Stimulated activated CD8-positive, alpha-beta memory T cell treated with anti-CD3 and anti-CD28 coated beads, Interleukin-15, amount 100 ng/mL, for 48 hours (primary cell): ENCODE measurements at places on chromosomes 6 and 20.

DNA sequence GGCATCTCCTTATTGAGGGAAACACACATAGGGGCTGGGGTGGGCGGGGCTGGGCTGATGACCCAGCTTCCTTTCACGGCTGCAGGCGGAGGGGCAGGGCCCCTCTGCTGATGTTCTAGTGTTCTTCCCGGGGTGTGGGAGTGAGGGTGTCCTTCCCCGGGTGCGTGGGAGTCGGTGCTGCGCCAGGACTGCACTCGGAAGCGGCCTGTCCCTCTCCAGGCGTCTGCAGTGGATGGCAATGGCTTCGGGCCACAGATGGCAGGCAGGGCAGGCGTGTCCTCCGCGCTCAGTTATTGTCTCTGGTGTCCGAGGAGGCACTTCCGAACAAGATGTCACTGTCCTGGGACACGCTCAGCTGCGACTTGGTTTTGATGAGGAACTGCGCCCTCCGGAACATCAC, 19.2 kb downstream of the KCNG1 start:
- DNase-seq = no peak

DNA sequence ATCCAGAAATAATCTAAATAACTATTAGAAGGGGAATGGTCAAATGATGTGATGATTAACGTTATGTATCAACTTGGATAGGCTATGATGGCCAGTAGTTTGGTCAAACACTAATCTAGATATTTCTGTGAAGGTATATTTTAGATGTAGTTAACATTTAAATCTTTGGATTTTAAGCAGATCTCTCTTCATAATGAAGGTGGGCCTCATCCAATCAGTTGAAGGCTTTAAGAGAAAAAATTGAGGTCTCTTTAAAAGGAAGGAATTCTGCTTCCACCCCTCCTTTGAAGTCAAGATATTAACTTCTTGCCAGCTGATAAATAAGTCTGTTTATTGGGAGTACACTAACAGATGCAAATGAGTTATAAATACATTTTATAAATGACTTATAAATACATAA, 760.0 kb upstream of the SLC35B3 start:
- DNase-seq = no peak

DNA sequence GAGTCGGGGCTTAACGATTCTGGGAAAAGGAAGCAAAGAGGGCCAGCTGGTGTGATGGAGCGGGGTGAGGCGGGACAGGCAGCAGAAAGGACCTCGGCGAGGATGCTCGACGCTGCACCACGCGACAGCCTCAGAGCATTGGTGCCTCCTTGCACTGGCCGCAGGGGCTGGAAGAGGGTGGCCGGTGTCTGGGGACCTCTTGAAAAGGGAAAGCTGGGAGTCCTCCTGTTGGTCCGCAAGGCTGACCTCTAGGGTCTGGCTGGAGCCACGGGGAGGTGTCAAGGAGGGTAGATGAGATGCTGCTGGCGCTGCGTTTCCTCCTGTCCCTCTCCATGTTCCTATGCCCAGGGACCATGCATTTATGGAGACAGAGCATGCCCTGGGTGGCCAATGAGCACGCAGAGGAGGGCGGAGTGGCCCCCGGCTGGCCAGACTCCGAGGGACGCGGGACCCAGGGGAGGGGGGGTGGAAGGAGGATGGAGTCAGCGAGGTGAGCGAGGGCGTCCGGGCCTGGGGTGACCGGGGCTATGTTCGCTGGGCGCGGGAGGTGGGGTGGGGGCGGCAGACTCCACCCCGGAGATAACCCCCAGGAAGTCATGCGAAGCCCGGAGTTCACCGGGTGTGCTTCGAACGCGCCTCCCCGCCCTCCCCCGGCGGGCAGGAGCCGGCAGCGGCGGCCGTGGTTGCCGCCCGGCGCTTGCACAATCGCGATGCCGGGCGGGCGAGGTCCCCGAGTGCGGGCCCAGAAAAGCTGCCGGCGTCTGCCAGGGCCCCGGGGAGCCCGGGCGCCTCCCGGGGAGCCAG, at the start of gene CYP24A1:
TSS of gene CYP24A1 (minus strand) at position 334 of the 804 bp plus-strand sequence. CDS start 407 bp downstream, outside the sequence.
- DNase-seq = no peak

GRCh38 chr6:88248709-88249321, 82.7 kb upstream of the CNR1 start:
- DNase-seq = no peak

- DNase-seq = no peak
Measured at GRCh38 chr20:38550274-38550673, 30.7 kb upstream of the ADIG start.

DNA sequence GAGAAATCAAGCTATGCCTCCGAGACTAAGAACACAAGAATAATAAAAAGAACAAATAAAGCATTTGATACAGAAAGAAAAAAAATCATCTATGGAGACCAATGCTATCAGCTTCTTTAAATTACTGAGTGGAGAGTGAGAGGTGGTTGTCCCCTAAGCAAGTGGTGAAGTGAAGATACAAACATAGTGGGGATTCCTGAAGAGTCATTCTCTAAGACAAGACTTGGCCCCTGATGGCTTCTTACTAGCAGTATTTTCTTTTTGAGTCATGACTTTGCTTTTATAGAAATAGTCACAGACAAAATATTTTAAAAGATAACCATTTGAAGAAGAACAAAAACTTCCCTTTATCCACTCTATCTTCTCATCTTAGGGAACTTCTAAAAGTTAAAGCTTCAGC, 261.4 kb upstream of the PRDM1 start:
- no peak for DNase-seq

DNA sequence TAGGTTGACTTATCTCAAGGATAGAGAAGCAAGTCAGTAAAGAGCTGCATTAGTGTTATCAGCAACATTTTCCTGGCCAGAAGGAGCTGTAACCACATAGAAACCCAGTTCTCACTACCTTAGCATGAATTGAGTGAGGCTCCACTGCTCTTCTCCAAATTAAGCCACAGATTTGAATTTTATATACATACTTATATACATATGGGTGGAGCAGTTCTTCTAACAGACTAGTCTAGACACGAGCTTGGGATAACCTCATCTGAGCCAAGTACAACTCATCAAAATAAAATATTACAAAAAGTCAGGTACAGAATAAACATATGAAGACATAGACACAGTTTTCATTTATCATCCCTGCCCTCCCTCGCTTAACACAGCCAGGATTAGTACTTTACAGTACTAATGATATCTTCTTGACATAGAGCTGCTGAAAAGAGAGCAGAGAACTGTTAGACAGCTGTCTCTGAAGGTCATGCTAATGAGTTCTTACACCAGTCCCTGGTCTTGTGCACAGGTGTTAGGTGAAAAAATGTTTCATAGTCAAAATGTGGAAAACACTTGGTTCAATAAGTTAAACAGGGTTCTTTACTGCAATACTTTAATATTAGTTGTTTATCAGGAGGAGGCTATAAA, 147.4 kb upstream of the HTR1E start:
- no peak for DNase-seq

DNA sequence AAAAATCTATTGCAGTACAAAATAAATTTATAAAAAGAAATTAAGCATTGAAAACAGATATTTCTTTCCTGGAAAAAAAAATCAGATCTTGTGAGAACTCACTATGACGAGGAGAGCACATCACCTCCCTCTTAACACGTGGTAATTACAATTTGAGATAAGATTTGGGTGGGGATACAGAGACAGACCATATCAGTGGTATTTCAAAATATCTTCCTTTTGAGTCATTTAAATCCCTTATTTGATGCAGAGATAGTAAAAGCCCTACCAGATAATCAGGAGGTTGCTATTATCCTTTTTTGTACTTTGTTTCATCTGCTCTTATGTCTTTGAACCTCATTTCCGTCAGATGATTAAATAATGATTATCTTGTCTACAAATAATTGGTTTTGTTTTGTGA, 800.4 kb downstream of the KIF16B start:
- no peak for DNase-seq

DNA sequence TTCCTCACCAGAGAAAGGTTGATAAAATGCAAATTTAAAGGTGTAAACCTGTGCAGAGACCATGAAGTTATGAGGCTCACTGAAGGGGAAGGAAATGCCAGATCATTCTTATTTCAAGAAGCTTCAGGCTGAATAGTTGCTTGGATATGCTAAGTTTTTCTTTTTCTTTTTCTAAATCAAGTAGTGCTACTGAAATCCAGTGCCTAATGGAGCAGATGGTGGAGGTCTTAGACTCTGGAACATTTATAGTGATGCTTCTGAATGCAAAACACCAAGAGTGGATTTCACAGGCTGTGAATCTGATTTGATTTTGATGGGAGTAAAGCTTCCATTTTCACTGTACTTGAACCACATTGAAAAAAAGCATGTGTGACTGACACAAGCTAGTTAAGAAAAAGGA, 151.2 kb upstream of the BEND3 start:
- DNase-seq = no peak

- no peak for DNase-seq
Measured at GRCh38 chr6:168208854-168209253, 110.7 kb downstream of the DACT2 start.

GRCh38 chr20:59945175-59945574, 5.0 kb downstream of the FAM217B start:
- no peak for DNase-seq

- no peak for DNase-seq
Measured at GRCh38 chr20:51135926-51136715, 113.2 kb upstream of the KCNG1 start.

- no peak for DNase-seq
Measured at GRCh38 chr20:48983423-48984400, 62.2 kb downstream of the ARFGEF2 start.

- no peak for DNase-seq
Measured at GRCh38 chr6:128400875-128401274, 119.5 kb downstream of the PTPRK start.

DNA sequence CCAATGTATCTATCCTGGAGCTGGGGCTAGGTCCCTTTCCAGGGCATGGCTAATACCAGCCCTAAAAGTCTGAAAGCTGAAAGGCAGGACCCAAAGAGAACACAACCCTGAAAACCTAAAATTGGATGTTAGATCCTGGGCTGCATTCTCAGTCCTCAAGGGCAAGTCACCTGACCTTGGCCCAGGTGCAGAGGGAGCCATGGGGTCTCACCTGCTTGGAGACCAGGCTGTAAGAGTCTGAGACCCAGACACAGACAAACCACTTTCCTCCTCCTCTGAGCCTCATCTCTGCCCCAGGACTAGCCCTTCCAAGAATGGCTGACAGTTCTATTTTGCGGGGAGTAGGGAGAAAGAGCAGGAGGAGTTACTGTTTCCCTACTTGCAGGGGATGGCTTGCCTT, 60.0 kb downstream of the EFCAB8 start:
- DNase-seq = no peak

DNA sequence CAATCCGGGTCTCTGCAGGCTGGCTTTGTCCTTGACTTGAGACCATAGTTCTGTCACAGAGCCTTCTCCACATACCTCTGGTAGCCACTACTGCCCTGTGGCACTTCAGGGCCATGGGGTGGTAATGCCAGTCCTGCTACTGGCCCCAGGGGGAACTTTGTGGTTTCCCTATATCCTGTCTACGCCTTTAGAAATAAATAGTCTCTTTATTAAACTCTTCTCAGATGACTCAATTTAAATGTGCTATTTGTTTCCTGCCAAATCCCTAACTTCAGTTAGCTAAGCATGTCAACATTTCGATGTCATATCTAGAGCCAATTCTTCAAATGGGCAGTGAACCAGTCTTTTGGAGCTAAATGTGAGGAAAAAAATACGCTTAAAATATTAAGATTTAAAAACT, 60.1 kb downstream of the SEL1L2 start:
- DNase-seq = no peak

DNA sequence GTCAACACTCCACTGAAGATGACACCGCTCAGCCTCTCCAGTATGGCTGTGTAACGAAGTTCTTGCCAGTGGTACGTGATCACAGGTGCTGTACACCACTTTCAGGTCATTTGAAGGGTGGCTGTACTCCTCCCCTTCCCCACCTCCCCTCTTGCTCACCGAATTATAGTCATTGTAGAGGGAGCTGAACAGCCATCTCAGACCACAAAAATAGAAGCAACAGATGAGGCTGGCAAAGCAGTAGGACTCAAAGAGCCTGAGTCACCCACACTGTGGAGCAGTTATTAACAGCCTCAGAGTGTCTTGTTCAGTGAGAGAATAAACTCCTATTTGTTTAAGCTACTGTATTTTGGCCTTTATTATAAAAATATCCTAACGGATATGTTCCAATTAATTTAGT, 192.5 kb upstream of the MCHR2 start:
- DNase-seq = no peak

DNA sequence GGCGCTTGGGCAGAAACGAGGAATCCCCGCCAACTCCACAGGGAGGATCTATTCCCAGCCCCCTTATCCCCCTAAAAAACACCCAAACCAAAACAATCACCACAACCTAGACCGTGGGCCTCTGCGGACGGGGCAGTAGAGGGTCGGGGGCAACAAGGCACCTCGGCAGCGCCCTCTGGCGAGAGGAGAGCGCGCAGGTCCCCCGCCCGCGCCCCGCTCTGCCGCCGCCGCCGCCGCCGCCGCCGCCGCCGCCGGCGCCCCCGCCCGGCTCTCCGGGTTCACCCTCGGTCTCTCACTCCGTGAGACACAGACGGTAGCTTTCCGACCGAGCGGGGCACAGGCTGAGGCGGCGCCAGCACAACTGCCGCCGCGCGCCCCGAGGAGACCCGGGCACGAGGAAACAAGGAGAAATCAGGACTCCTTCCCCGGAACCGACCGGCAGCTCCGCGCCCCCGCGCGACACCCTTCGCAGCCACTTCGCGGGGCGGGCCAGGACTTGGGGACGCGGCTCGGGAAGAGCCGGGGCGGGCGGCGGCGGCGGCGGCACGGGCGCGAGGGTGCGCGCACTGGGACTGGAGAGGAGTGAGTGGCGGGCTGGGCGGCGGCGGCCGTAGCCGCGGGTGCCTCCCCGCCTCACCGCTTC, at the start of gene SLC35F1:
TSS of gene SLC35F1 (plus strand) at position 307 of the 643 bp plus-strand sequence.
- DNase-seq = peak; percentile 24

GRCh38 chr20:41306061-41306727, 11.3 kb downstream of the ZHX3 start:
- no peak for DNase-seq
